GM18507 (cell line): ENCODE measurements at places on chromosomes 11 and 22.

GRCh38 chr11:9082575-9082974 lies 8.8 kb downstream of the SCUBE2 start:
- no peak for DNase-seq

- peak; percentile 39 for DNase-seq
Observed at GRCh38 chr11:117458275-117459122, 130.8 kb downstream of the CEP164 start.

- no peak for DNase-seq
Observed at GRCh38 chr11:35363246-35363801, 56.0 kb downstream of the SLC1A2 start.

DNA sequence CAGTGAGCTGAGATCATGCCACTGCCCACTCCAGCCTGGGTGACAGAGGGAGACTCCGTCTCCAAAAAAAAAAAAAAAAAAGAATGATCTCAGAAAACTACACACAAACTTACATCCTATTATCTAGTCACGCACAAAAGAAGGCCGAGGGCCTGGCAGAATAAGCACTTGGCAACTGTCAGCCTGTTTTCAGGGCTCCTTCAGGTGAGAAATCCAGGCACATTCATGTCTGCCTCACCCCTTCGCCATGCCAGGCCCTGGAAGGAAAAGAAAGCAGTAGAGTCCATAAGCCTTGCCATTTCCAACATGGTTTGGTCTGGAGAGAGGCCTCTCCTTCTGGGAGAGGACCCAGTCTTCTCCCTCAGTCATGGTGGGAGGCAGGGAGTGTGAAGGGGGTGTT lies 30.9 kb downstream of the C11orf58 start:
- DNase-seq, result no peak

- no peak for DNase-seq
Observed at GRCh38 chr11:113470233-113470632, 5.0 kb downstream of the DRD2 start.

- DNase-seq, result peak; percentile 4
Observed at GRCh38 chr11:23540101-23540561, 679.9 kb upstream of the CCDC179 start.

DNA sequence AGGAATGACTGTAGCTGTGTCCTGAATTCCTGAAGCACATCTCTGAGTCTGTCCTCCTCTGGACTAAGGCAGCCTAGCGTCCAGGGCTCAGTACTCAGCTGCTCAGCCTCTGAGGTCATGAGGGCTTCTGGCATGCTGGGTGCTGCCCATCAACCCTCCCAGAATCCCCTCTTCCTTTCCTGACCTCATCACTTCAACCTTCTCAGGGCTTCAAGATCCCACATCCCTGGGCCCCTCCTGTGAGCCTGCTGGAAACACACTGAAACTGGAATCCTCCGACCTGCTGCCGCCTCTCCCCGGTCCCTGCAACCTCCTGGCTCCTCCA lies 803 bp downstream of the KRTAP5-8 start:
- DNase-seq, result no peak

- DNase-seq, result no peak
Observed at GRCh38 chr11:46208803-46209202, 68.7 kb upstream of the CREB3L1 start.

DNA sequence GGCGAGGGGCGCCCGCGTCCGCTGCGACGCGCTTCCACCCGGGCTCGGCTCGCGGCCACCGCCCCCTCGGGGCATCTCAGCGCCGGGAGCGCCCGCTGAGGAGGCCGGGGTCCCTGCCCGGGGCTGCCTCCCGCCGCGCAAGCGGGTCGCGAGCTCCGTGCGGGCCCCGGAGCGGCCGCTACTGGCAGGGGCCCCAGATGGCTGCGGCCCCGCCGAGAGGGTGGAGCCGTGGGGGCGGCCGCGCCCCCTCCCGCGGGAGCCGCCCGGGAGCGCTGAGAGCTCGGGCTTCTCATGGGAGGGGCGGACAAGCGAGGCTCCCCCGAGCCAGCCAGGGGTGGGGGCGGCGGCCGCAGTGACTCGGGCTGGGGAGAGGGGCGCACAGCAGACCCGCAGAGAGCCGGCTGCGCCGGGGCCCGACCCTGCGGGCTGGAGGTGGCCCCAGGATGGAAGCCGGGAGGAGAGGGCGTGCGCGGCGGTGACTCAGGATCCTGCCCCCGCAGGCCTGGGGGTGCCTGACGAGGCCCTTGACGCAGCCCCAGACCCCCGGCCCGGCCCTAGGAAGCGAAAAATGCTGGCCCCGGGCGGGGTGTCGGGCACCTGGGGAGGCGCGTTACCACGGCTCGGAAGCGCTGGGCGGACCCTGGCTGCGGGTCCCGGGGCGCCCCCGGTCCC lies 603 bp upstream of the ZFTA start:
- DNase-seq, result no peak

DNA sequence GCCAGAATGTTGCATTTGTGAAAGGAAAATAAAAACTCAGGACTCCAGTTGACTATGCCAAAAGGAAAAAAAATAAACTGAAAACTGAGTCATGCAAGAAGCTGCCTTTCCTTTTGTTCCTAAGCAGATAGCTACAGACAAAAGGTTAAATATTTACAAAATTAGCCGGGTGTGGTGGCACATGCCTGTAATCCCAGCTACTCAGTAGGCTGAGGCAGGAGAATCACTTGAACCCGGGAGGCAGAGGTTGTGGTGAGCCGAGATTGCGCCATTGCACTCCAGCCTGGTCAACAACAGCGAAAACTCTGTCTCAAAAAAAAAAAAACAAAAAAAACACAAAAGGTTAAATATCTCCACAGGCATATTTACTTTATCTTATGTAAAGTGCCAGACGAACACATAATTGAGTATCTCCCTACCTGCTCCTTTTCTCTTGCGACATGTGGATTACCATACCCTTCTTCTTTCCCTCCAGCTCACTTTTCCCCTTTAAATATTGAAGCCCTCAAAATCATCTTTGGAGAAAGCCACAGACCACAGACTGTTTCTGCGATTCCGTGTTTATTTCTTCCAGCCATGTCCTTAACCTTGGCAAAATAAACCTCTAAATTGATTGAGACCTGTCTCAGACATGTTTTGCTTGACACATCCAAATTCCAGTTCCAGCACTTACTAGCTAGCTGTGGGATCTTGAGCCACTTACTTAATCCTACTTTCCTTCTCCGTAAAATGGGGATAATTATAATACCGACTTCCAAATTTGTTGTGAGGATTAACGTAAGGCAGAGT lies 2.3 kb upstream of the SMPD1 start:
- no peak for DNase-seq

DNA sequence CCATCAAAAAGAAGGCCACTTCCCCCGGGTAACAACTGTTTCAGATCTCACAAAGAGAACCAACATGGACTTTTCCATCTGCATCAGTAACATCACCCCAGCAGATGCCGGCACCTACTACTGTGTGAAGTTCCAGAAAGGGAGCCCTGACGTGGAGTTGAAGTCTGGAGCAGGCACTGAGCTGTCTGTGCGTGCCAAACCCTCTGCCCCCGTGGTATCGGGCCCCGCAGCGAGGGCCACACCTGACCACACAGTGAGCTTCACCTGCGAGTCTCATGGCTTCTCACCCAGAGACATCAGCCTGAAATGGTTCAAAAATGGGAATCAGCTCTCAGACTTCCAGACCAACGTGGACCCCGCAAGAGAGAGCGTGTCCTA lies 3.7 kb downstream of the SEC14L6 start:
- DNase-seq, result no peak

DNA sequence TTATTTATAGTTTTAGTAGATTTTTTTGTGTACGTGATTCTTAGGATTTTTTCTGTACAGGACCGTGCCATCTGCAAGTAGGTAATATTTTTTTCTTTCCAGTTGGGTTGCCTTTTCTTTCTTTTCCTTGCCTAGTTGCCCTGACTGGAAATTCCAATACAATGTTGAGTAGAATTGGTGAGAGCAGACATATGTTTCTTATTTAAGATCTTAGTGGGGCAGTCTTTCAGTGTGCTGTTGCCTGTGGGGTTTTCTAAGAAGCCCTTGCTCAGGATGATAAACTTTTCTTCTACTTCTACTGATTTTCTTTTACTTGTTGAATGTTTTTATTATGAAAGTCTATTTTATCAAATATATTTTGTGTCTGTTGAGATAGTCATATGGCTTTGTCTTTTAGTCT lies 33.0 kb downstream of the ATXN10 start:
- DNase-seq, result no peak

GRCh38 chr11:28673691-28674432 lies 565.7 kb downstream of the METTL15 start:
- no peak for DNase-seq

DNA sequence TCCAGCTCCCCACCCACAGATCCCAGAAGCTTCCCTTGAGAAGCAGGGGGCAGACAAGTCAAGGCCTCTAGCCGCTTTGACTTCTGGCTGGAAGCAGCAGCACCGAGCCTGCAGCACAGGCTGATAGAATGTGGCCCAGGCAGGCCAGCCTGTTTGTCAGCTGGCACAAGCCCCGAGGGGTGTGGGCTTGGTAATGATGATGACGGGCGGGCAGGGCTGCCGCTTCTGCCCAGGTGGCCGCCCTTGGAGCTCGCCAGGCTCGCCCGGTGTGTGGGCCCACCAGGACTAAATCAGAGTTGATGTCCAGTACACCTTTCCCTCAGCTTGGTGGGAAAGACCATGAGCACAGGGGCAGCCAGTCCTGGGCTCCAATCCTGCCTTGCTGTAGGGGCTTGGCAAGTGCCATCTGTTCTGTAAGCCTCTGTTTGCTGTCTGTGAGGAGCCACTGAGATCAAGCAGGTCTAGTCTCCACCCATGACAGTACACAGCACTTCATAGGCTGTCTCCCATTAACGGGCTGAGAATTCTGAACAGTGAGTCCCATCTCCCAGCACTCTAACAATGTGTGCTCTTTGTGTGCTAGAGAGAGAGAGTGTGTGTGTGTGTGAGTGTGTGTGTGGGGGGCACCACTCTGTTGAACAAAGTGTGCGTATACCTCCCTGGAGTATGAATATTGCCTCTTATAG lies 26.8 kb downstream of the MICAL2 start:
- no peak for DNase-seq

DNA sequence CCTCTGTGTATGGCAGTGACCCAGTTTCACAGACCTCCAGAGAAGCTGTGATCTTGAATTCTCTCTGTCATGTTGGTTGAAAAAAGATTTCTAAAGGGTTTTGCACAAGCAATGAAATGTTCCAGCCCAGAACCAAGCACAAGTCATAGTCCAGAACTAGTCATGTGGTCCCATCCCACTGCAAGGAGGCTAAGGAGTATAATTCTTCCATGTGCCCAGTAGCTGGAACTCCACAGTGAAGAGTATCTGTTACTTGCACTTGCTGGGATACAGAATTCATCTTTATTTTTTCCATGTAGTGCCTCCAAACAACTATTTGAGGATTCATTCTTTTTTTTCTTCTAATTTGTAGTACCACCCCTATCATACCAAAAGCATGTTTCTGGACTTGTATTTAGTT lies 9.9 kb upstream of the MMP8 start:
- DNase-seq, result no peak
